Subcutaneous adipose tissue (tissue), 4 donors: ENCODE measurements at places on chromosomes 7 and 10. TPM values are rescaled to one million over a fixed set of nuclear protein-coding genes. Genes with fewer than 3 reads are reported as not detected.

The TUBB8 gene
- total RNA-seq = not detected

The ZNF679 gene
- total RNA-seq = not detected

The BMPER gene
- total RNA-seq = 3.8 TPM

The TRIM74 gene
- not detected for total RNA-seq

The MCM10 gene
- 4.6 TPM for total RNA-seq

The NEUROD6 gene
- total RNA-seq = not detected
